Stimulated activated CD4-positive, alpha-beta T cell treated with anti-CD3 and anti-CD28 coated beads, Interleukin-2, amount 100 ng/mL, for 24 hours (primary cell): ENCODE measurements at places on chromosomes 3 and 15.

DNA sequence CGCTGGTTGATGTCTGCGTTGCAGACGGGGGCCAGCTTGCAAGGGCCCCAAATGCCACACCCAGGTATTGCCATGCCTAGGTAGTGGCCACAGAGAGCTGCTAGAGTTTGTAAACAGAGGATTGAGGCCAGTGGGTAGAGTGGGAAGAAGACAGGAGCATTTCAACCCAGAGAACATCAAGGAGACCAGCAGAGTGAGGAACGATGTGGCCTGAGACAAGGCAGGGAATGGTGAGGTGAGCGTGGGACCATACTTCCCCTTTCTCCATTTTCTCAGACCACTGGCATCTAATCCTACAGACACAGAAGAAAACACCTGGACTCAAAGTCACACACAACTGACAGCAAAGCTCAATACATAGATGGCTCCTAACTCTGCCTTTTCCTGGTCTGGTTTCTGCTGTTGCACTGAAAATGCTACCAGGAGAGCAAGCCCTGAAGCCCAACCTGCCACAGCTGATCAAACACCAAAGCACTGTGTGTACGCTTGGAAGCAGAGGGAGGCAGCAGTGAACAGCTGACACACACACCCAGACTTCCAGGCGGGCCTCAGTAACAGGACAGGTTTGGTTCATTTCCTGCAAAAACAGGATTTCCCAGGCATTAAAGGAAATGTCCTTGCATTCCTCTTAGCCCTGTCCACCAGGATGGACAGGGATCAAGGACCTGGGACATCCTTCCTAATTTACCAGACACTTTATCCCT is 1.6 kb downstream of the FAM174B start:
- DNase-seq = no peak

DNA sequence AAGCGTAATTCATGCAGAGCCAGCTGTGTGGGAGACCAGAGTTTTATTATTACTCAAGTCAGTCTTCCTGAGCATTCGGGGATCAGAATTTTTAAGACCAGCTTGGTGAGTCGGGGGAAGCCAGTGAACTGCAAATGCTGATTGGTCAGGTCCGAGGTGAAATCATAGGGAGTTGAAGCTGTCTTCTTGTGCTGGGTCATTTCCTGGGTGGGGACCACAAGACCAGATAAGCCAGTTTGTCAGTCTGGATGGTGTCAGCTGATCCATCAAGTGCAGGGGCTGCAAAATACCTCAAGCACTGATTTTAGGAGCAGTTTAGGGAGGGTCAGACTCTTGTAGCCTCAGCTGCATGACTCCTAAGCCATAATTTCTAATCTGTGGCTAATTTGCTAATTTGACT is 228.1 kb upstream of the ATP10A start:
- DNase-seq = no peak

DNA sequence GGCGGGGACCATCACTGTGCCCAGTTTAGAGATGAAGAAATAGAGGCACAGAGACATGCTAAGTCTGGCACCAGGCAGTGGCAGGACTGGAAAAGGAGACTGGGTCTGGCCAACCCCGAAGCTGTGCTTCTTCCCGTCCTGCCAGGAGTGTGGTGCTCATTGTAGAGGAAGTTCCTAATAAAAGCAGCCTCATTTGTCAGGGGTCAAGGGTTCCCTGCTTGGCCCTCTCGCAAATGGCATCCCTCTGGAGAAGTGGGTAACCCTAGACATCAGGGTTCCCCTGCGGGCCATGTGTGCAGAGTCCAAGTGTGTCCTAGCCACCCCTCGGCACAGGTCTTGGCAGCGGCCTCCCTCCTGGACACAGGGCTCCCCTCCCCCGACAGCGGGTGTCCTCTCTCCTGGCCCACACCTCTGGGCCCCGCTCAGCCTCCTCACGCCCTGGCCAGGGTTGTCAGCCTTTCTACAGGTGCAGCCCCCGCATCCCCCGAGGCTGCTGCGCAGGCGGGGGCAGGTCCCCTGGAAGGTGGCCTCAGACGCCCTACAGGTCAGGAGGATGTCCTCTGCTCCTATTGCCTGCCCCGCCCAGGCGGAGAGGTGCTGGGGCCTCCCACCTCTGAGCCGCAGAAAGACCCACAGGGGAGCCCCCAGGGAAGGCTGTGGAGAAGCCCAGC is 61.8 kb upstream of the PRR20G start:
- DNase-seq = no peak

DNA sequence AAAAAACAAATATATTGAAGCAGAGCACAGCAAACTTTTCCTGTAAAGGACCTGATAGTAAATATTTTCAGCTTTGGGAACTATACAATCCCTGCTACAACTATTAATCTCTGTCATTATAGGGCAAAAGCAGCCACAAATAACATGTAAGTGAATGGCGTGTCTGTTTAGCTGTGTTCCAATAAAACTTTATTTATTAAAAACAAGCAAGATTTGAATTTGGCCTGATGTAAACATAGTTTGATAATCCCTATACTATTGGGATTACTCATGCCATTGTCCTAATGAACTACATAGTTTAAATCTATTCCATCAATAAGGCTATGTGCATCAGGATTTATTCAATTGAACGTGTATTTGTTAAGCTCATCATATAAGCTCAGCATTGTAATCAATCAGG is 286.8 kb upstream of the CNTN6 start:
- DNase-seq = no peak

GRCh38 chr3:56094170-56094569 is 374.1 kb downstream of the ERC2 start:
- no peak for DNase-seq

GRCh38 chr15:69145694-69146492 is 14.5 kb upstream of the GLCE start:
- no peak for DNase-seq

- no peak for DNase-seq
These were observed 192.5 kb downstream of the GOLGA6L6 start for GRCh38 chr15:20348900-20349773.

- DNase-seq = no peak
These were observed 12.1 kb downstream of the GAP43 start for GRCh38 chr3:115635406-115635805.

GRCh38 chr15:86915811-86916331 is 836.2 kb downstream of the AGBL1 start:
- DNase-seq = no peak

DNA sequence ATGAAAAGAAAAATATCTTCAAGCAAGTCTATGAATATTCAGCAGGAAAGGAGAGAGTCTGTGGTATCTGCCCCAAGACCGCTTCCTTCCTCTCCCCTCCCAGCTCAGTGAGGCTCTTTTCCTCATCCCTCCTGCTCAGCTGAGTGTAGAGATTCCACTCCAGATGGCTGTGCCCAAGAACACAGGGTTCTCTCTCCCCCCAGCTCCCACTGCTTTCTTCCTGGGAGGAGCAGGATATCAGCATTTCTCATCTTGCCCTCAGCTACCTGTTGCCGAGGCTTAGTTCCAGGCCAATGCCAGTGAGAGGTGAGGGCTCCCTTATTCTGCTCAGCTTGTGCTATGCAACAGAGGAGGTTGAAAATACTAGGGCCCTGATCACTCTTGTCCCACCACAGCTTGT is 211.9 kb downstream of the SV2B start:
- no peak for DNase-seq

DNA sequence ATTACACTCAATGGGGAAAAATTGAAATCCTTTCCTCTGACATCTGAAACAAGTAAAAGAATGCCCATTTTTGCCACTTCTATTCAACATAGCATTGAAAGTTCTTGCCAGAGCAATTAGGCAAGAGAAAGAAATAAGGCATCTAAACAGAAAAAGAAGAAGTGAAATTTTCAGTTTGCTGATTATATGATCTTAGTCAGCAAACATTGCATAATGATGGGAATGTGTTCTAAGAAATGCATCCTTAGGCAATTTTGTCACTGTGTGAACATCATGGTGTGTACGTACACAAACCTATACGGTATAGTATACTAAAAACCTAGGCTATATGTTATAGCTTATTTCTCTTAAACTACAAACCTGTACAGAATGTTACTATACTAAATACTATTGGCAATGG is 278.0 kb downstream of the CGGBP1 start:
- DNase-seq = no peak

DNA sequence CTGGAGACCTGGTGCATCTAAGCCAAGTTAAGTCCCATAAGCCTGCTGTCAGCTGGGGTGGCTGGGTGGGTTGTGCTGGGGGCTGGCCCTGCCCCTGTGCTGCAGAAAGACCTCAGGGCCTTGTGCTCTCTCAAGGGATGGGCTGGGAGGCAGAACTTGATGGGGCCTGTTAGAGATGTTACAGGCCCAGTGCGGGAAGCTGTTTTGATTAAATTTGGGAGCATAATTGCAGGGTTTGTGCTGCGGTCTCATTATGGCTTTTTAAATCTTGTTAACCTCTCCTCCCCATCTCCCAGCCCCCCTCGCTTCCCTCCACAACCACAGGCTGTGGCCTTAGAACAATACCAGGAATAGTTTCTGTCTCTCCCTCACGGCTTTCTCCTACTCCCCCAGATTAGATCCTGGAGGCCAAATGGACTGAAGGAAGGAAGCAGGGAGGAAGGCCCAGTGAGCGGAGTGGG is 87.6 kb upstream of the TLE3 start:
- DNase-seq = no peak

GRCh38 chr3:197533927-197534725 is 21.6 kb downstream of the BDH1 start:
- DNase-seq = no peak

DNA sequence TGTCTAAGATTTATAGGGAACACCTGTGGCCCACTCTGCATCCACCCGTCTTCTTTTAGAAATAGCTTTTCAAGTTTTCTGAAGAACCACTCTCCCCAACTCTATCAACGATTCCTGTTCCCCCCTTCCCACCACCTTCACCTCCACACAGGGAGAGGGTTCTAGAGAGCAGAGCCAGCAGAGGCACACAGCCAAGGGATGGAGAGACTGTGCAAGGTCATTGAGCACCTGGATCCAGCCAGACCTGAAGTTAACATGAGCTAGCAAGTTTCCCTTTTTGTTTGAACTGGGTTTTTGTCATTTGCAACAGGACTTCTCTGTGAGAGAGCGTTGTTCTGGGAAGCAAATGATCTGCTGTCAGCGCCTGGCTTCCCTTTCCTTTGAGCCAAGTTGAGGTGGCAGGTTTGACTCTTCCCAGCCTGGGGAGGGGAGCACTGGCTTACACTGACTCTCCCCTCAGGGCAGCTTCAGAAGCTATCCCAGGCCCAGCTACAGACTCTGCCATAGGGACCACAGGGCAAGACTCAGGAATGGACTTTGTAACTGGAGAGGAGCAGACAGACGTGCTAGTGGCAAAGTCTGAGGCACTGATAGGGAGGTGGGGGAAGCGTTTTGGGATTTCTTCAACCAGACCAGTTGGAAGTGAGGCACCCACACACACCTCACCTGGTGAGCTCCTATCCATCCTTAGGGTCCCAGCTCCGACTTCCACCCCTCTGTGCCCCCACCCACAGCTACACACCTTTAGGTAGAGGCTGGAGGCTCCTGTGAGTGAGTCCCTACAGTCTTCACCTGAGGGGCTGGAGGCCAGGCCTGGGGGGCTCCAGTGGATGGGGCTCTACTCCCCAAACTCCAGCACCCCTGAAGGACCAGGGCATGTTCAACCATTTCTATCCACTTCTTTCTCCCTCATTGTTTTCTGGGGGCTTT is 19.4 kb upstream of the PLXNA1 start:
- DNase-seq = no peak

GRCh38 chr15:48411971-48412591 is 80.9 kb downstream of the DUT start:
- no peak for DNase-seq

DNA sequence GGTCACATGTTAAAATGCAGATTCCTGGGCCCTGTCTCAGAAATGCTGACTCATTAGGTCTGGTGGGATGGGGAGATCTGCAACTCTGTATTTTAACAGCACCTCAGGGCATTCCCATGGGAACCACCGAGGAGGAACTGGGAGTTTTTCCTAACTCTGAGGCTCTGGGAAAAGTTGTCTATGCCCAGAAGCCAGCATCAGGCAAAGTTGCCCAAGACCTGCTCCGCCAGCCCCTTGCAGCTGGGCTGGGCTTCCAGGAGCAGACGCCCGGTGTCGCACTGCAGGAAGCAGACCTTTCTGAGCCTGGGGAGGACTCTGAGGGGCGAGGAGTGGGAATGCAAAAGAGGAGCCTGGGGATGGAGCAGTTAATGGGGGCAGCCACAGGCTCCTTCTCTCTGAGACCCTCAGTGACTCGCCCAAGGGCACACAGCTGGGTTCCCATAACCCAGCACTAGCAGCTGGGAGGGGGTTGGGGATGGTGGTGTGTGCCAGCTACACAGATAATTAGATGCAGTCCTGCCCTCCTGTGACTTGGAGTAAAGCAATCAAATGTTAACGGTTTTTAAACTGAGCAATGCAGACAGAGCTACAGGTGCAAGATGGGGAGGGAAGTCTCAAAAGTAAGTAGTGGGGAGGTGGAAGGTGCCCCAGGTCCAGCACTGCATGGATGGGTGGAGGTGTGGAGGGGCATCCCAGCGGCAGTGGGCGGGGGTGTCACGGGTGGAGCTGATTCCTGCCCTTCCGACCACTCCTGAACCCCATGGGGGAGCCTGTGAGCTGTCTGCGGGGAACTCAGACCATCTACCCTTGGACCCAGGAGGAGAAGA is 100.4 kb downstream of the LSM3 start:
- DNase-seq = no peak

DNA sequence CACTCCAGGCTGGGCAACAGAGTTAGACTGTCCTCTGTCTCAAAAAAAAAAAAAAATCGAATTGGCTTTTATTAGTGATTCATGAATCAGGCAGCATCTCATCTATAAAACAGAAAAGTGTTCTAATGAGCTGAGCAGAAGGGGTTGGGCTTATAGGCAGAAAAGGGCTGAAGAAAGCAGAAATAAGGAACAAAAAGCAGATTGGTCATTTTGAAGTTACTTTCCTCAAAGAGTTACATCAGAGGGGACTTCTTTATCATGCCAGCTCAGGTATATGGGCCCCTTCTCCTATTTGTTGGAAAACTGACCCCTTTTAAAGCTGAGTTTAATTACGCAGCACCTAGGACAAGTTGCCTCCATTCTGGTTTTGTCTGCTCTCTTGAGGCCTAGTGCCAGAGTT is 722 bp upstream of the POGLUT1 start:
- DNase-seq = no peak

- no peak for DNase-seq
These were observed 38.9 kb downstream of the MDFIC2 start for GRCh38 chr3:70273492-70273891.

GRCh38 chr3:134030379-134031347 is 938 bp upstream of the SLCO2A1 start:
- DNase-seq = no peak

GRCh38 chr3:43747641-43748040 is 56.9 kb downstream of the ABHD5 start:
- DNase-seq = no peak

- no peak for DNase-seq
These were observed 27.0 kb downstream of the CCNL1 start for GRCh38 chr3:157132936-157133335.
